Panc1 (cell line): ENCODE measurements at places on chromosomes 4 and X.

GRCh38 chr4:184386271-184386781, 88.0 kb downstream of the IRF2 start:
- no peak for DNase-seq

DNA sequence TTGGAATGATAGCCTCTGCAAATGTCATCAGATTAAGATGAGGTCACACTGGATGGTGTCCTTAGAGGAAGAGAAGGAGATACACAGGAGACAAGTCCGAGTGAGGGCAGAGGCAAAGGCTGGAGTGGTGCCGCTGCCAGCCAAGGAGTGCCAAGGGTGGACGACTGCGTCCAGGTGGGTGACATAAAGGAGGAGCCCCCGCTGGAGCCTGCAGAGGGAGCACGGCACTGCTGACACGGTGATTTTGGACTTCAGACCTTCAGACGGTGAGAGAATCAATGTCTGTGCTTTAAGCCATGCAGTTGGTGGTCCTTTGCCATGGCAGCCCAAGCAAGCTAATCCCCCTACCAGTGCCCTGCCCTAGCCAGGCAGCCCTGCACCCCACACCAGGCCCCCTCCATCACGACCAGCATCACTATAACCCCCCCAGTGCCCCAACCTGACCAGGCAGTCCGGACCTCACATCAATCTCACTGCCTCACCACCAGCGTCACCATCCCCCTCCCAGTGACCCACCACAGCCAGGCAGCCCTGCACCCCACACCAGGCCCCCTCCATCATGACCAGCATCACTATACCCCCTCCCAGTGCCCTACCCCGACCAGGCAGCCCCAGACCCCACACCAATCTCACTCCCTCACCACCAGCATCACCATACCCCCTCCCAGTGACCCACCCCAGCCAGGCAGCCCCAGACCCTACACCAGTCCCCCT, 130.0 kb downstream of the HMX1 start:
- DNase-seq = no peak

DNA sequence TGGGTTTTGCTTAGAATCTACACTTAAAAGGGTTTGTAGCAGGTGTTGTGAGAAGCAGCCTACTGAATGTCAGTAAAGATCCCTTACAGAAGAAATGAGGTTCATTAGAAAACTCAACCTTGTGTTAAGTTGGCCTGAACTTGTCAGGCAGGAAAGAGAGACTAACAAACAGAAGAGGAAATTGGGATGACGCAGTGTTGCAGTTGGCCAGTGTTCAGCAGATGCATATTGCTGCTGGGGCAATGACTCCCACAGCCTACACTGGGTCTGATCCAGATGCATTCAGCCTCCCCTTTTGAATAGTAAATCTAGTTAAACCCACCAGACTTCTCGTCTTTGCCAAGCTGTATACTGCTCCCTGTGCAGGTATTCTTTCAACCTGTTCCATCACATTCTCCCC, 409.4 kb downstream of the UBE2NL start:
- no peak for DNase-seq

DNA sequence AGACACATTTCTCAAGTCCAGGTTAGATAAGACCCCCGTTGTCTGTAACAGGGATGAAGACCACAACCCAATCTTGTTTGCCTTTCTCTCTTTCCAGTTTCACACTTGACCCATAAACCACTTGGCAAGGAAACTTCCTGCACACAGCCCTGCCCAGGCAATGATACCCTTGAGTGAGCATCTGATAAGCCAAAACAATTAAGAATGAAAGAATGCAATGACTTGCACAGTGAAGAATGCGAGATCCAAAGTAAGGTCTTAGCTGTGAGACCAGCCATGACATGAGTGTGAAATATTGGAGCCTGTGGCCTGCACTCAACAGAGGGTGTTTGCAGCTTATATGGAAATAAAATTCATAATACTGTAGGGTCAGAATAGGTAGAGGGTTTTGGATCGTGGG, 37.9 kb upstream of the MXRA5 start:
- DNase-seq = no peak

GRCh38 chr4:115054836-115055235, 58.6 kb downstream of the NDST4 start:
- DNase-seq = no peak

- DNase-seq = no peak
Observed at GRCh38 chrX:133654811-133655210, 239.5 kb upstream of the GPC4 start.

- no peak for DNase-seq
Observed at GRCh38 chr4:135238940-135239339, 1037.4 kb upstream of the PABPC4L start.

DNA sequence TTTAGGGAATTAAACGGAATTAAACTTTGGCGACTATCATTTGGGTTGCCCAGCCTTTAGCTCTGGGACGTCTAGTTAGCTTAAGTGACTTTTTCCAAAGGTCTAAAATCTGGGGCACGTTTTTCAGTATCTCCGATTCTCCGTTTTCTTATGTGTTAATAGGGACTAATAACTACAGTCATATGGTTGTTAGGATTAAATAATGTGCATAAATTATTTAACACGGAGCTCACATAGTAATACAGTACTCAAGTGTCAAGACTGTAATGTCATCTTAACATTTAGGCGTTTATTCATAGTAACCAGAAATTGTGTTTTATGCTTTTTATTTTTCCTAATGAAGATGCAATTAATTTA, 466 bp upstream of the CCNA2 start:
- no peak for DNase-seq
